Caco-2 (cell line): ENCODE measurements at places on chromosomes 12 and 14. TPM values are rescaled to one million over a fixed set of nuclear protein-coding genes. Genes with fewer than 3 reads are reported as not detected.

DNA sequence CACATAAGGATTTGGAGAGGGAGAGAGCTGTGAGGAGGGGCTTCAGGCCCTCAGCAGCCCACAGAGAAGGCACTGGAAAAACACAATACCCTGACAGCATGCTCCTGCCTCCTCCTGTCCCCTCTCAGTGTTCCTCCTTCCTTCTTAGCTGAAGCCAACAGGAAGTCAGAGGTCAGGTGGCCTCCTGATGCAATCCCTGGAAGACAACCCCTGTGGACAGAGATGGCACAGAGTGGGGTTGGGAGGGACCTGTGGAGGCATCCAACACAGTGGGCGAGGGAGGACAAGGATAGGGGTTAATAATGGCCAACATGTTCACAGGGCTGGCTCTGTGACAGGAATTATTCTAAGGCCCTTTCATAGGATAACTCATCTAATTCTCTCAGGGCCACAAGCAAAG, 15.4 kb upstream of the IFI27L2 start:
- no peak for DNase-seq
- H3K4me3 ChIP-seq, result no peak overlapping the region
- H3K27ac ChIP-seq, result no peak overlapping the region
- no peaks in the 10 kb centered on the region for H3K27me3 ChIP-seq

OLR1 gene
- total RNA-seq, result 176 and 183 TPM in 2 replicates

- no peaks in the 10 kb centered on the region for H3K4me1 ChIP-seq
- H3K36me3 ChIP-seq, result peaks cover 1% of the 10 kb centered on the region
- H3K27ac ChIP-seq, result no peak overlapping the region
- H3K27me3 ChIP-seq, result no peaks in the 10 kb centered on the region
- H3K4me3 ChIP-seq, result no peak overlapping the region
Measured at GRCh38 chr14:65096323-65097089, 5.8 kb downstream of the MAX start.

GRCh38 chr14:32941668-32942065, 3.0 kb downstream of the NPAS3 start:
- no peak overlapping the region for H3K4me3 ChIP-seq
- H3K36me3 ChIP-seq, result no peaks in the 10 kb centered on the region
- peaks cover 4% of the 10 kb centered on the region for H3K27me3 ChIP-seq
- no peaks in the 10 kb centered on the region for H3K4me1 ChIP-seq

DNA sequence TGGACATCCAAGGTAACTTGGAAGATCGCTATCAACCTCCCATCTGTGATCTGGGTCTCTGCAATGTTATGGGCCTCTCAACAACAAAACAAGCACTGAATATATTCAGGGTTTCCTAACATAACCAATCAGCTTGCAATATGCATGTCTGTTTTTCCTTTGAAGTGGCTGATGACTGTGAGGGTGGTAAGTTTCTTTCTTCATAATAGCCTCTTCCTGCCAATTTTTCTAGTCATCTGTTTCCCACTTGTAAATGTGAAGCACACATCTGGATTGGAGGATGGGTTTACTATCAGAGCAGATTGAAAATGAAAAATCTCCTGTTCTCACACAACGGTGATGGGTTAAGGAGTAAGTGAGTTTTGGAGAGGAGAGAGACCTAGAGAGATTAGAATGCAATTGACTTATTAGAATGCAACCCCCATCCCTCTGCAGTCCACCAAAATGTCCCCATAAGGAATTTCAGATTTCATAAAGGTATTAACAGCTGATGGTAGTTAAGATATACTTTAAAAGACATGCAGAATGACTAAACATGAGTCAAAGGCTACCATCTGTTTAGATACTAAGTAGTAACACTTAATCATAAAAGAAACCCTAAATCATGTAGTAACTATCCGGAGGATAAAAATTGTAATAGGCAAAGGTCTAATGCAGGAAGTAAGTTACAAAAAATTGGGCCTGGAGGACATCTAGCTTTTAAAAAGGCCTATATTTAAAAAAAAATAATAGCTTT, 58.4 kb upstream of the SAV1 start:
- H3K27ac ChIP-seq, result no peak overlapping the region
- no peak overlapping the region for H3K4me3 ChIP-seq
- H3K36me3 ChIP-seq, result no peaks in the 10 kb centered on the region
- no peaks in the 10 kb centered on the region for H3K27me3 ChIP-seq
- no peak for DNase-seq
- no peaks in the 10 kb centered on the region for H3K4me1 ChIP-seq
